ENCODE measurements at places on chromosomes 5 and 9.

- DNase-seq: no peak
Observed at GRCh38 chr5:169423580-169424278, 122.8 kb upstream of the SLIT3 start.

GRCh38 chr9:134515026-134515821 lies 126.4 kb upstream of the COL5A1 start:
- no peak for DNase-seq

DNA sequence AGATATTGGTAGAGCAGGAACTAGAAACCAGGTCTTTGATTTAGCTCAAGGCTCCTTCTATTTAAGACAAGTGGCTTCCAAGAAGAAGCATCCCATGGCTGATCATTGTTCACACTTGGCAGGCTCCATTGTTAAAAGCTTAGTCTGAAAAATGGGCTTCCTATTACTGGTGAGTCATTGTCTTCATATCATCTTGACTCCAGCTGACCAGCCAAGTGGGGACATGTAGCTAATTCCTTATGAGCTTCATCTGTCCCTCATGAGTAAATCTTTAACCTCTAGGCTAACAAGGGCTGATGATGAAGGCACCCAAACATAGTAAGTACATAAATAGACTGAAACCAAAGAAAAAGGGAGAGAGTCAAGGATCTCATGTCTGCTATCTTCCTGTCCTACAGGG lies 530.3 kb upstream of the KLF4 start:
- no peak for DNase-seq

- DNase-seq: no peak
Observed at GRCh38 chr5:82820961-82821845, 256.0 kb downstream of the TMEM167A start.

DNA sequence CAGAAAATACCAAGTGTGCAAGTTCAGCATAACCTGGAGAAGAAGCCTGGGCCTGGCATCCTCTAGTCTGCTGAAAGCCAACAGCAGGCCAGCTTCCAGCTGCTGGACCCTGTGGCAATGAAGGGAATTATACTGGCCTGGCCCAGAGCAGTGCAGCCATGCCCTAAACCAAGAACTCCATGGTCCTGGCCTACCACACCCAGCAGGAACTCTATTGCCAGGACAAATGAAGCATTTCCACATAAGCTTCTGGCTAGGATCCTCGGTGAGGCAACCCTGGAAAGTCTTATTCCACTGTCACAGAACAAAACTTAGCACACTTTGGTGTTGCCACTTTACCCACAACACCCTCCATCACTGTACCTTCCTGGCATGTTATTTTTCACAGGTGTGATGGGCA lies 35.5 kb downstream of the CDK5RAP2 start:
- no peak for DNase-seq

- no peak for DNase-seq
Observed at GRCh38 chr5:43017428-43017815, 22.7 kb downstream of the ANXA2R start.

DNA sequence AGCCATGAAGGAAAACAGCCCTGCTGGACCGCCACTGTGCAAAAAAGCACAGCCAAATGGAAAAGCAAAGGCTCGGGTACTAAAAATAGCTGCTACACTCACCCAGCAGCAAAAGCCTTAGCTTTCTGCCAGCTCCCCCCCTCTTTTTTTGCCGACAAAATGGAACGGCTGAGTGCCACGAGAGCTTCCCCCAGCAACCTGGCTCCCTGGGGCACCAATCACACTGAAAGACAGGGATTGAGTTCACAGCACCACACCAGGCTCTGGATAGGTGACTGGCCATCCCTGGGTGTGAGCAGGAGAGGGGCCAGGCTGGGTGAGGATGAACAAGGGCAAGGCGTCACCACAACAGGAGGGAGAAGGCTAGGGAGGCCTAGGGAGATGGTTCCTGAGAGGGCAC lies 66.7 kb downstream of the SIL1 start:
- DNase-seq: no peak

GRCh38 chr5:322281-322941 lies 897 bp downstream of the AHRR start:
- DNase-seq: no peak

- no peak for DNase-seq
Observed at GRCh38 chr9:133539991-133540697, 5.6 kb downstream of the ADAMTSL2 start.

- no peak for DNase-seq
Observed at GRCh38 chr5:164053123-164053522, 547.7 kb downstream of the MAT2B start.

All from cortex of kidney (tissue), 1 donor.